ENCODE measurements at places on chromosomes 12 and 14.

DNA sequence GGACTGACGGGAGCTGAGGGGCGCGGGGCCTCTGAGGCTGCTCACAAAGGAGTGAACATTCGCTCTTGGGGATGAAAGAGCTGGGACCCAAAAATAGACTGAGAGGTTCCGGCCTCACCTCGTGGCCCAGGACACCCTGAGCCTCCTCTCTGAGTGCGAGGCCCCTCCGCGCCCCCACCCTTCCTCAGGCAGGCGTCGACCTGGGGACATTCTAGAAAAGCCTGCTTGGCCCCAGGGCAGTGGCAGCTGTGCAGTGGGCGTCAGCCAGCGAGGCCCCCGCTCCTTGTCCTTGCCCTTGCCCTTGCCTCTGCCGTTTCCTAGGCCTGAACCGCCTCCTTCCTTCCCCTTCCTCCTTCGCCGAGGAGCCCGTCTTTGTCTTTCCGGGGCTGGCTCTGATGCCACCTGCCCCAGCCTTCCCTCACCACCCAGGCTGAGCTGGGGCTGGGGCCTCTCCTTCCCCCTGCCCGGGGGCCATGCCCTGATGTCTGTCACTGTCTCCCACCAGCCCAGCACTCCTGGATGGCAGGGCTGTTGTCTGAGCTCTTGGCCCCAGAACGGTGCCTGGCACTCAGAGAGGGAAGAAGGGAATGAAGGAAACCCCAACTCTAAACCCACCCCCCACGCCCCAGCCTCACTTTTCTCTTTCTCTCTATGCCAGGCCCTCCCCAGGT lies 208.2 kb upstream of the RTL1 start:
- H3K4me3 ChIP-seq, result no peak overlapping the region
- no peaks in the 10 kb centered on the region for H3K27me3 ChIP-seq
- no peak for DNase-seq
- no peak overlapping the region for H3K27ac ChIP-seq
- H3K36me3 ChIP-seq, result no peaks in the 10 kb centered on the region
- no peaks in the 10 kb centered on the region for H3K4me1 ChIP-seq

GRCh38 chr14:56989359-56989758 lies 179.1 kb upstream of the OTX2 start:
- H3K4me1 ChIP-seq, result no peaks in the 10 kb centered on the region
- no peaks in the 10 kb centered on the region for H3K27me3 ChIP-seq
- DNase-seq, result no peak

DNA sequence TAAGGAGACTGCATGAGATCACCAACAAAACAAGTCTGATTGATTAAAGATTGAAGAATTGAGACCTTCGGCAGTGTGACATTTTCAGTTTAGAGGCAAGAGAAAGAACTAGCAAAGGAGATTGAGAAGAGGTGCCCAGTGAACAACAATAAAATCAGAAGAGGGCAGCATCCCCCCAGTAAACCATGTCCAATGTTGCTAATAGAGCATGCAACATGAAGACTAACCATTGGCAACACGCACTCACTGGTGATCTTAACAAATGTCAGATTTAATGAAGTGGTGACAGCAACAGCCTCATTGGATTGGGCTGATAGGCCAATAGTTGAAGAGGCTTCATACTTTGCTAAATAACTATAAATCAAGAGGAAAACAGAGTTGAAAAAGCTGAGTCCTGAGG lies 20.7 kb upstream of the TAS2R14 start:
- no peaks in the 10 kb centered on the region for H3K36me3 ChIP-seq
- no peaks in the 10 kb centered on the region for H3K27me3 ChIP-seq
- H3K27ac ChIP-seq, result no peak overlapping the region
- no peaks in the 10 kb centered on the region for H3K4me1 ChIP-seq
- no peak overlapping the region for H3K4me3 ChIP-seq

DNA sequence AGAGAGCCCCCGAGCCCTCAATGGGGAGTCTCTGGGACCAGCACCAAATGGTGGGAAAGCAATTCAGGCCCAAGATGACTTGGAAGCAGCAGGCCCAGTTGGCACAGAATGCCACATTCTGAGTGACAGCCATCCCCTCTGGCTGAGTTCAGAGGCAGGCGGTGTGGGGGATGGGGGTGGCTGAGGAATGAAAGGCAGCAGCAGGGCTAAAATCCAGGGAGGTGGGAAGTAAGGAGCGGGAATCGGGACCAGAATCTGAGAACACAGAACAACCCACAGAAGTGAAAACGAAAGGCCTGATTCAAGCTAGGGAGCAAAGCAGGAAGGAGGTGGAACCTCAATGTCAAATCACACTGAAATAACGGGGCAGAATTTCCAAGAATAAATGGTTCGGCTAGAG lies 171.2 kb downstream of the CALM1 start:
- H3K27ac ChIP-seq, result no peak overlapping the region
- H3K4me3 ChIP-seq, result no peak overlapping the region
- H3K27me3 ChIP-seq, result no peaks in the 10 kb centered on the region
- no peaks in the 10 kb centered on the region for H3K36me3 ChIP-seq
- H3K4me1 ChIP-seq, result no peaks in the 10 kb centered on the region

GRCh38 chr12:25187781-25188180 lies 7.2 kb downstream of the DNAI7 start:
- peak; percentile 93 for DNase-seq
- H3K27ac ChIP-seq, result no peak overlapping the region
- no peaks in the 10 kb centered on the region for H3K27me3 ChIP-seq
- peaks cover 11% of the 10 kb centered on the region for H3K4me1 ChIP-seq
- H3K4me3 ChIP-seq, result no peak overlapping the region
